Heart left ventricle (tissue), 16 donors: ENCODE measurements at places on chromosomes 12 and 14. TPM values are rescaled to one million over a fixed set of nuclear protein-coding genes. Genes with fewer than 3 reads are reported as not detected.

- no peak overlapping the region for H3K27ac ChIP-seq
- H3K4me1 ChIP-seq = no peaks in the 10 kb centered on the region
- no peaks in the 10 kb centered on the region for H3K27me3 ChIP-seq
- H3K4me3 ChIP-seq = no peak overlapping the region
These were observed 9.7 kb downstream of the KRT72 start for GRCh38 chr12:52591521-52591920.

DNA sequence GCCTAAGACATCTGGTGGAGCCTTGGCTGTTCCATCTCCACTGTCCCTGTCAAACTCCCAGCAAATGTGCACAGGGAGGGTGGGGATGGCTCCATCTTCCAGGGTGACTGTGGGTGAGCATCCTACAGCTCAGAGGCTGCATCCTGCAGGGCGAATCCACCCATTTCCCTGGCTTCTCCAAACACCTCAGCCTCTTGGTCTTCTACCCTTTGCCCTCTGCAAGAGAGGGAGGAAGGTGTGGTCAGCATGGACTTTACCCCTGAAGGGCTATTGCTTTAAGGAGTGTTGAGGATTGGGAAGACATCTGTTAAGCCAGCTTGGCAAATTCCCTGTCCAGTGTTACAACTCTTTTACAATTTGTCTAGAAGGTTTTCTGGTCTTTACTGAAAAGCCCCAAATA, 23.1 kb upstream of the DGLUCY start:
- DNase-seq = no peak
- H3K27ac ChIP-seq = no peak overlapping the region
- no peak overlapping the region for H3K4me3 ChIP-seq
- H3K4me1 ChIP-seq = no peaks in the 10 kb centered on the region
- H3K36me3 ChIP-seq = no peaks in the 10 kb centered on the region

DNA sequence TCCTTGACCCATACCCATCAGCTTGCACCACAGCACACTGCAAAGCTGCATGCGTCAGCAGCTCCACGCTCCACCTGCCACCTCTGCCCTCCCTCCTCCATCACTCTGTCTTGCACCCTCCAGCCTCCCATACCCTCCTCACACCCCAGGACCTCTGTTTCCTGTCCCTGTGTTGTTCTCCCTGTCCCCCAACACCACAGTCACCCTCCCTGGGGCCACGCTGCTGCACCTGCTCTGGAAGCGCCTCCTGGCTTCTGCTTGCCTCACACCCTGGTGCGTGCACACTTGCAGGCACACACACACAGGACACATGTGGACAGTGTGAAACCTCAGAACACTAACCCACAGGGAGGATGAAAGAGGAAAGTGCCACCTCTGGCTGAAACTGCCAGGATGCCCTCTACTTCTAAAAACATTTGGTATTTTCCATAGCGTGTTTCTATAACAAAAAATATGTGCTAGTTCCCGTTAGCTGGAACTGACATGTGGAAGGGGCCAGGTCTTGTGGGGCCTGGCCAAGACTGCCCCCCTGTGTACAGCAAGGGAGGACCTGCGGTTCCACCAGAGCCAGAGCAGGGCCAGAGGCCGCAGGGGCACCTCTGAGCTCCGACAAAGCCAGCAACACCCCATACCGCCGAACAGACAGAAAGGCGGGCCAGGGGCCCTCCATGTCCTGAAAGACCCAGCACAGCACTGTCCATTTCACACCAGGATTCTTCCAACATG, 10.0 kb downstream of the BRF1 start:
- peaks cover 9% of the 10 kb centered on the region for H3K4me1 ChIP-seq
- H3K36me3 ChIP-seq = no peaks in the 10 kb centered on the region
- H3K27ac ChIP-seq = no peak overlapping the region
- no peaks in the 10 kb centered on the region for H3K27me3 ChIP-seq
- H3K4me3 ChIP-seq = no peak overlapping the region

DNA sequence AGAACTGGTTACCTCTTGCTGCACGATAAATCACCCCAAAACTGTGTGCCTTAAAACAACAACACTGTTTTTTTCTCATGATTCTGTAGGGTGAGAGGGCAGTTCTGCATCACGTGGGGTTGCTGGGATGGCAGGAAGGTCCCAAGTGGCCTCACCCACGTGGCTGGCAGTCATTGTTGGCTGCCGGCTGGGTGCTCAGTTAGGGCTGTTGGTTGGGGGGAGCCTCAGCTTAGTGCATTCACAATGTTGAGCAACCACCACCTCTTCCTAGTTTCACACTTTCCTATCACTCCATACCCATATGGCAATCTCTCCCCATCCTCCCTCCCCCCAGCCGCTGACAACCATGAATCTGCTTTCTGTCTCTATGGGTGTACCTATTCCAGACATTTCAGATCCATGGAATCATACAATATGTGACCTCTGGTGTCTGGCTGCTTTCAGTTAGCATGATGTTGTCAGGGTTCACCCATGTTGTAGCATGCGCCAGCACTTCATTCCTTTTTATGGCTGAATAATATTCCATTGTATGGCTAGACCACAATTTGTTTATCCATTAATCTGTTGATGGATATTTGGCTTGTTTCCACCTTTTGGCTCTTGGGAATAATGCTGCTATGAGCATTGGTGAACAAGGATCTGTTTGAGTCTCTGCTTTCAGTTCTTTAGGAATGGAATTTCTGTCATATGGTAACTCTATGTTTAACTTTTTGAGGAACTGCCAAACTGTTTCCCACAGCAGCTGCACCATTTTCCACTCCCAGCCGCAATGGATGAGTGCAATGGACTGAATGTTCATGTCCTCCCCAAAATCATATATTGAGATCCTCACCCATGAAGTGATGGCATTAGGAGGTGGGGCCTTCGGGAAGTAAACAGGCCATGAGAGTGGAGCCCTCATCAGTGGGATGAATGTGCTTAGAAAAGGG, 11.2 kb upstream of the POP5 start:
- no peak overlapping the region for H3K27ac ChIP-seq
- no peaks in the 10 kb centered on the region for H3K27me3 ChIP-seq
- no peak overlapping the region for H3K4me3 ChIP-seq
- H3K4me1 ChIP-seq = peaks cover 10% of the 10 kb centered on the region

DNA sequence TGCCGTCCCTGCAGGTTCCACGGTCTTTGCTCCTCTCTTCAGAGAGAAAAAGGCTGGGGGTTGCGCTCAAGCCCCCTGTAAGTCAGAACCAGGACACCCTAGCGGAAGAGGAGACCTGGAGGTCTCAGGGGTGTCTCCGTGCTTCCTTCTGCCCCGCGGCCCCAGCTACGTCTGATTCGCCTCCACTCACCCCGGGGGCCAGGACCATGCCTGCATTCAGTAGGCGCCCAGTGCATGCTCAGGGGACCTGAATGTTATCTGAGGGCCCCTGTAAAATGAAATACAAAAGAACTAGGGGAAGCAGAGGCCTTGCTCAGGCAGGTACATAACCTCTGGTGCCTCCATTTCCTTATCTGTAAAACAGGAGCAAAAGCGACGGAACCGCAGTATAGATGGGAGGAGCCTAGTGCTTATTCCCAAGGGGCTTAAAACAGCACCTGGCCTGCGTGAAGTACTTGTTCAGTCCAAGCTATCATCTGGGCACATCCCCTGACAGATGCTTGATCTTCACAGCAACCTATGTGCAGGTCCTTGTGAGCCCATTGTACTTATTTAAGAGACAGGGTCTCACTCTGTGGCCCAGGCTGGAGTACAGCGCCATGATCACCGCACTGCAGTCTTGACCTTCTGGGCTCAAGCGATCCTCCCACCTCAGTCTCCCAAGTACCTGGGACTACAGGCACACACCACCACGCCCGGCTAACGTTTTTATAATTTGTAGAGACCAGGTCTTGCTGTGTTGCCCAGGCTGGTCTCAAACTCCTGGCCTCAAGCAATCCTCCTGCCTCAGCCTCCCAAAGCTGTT, 110.3 kb upstream of the NCOR2 start:
- no peaks in the 10 kb centered on the region for H3K27me3 ChIP-seq
- H3K27ac ChIP-seq = no peak overlapping the region
- H3K4me1 ChIP-seq = peaks cover 9% of the 10 kb centered on the region
- H3K36me3 ChIP-seq = no peaks in the 10 kb centered on the region
- no peak for DNase-seq

GRCh38 chr14:104739546-104740516, 13.1 kb upstream of the SIVA1 start:
- H3K27ac ChIP-seq = no peak overlapping the region
- H3K4me1 ChIP-seq = peaks cover 29% of the 10 kb centered on the region
- DNase-seq = no peak
- no peaks in the 10 kb centered on the region for H3K27me3 ChIP-seq
- H3K4me3 ChIP-seq = no peak overlapping the region

The NR1H4 gene
- total RNA-seq = not detected

The GALNT16 gene
- total RNA-seq = 62.4 TPM

The KRT79 gene
- not detected for total RNA-seq

The PPP1R36 gene
- 0.72 TPM for total RNA-seq

The ATXN3 gene
- total RNA-seq = 26.1 TPM
